ENCODE measurements at places on chromosomes 6 and 20.

DNA sequence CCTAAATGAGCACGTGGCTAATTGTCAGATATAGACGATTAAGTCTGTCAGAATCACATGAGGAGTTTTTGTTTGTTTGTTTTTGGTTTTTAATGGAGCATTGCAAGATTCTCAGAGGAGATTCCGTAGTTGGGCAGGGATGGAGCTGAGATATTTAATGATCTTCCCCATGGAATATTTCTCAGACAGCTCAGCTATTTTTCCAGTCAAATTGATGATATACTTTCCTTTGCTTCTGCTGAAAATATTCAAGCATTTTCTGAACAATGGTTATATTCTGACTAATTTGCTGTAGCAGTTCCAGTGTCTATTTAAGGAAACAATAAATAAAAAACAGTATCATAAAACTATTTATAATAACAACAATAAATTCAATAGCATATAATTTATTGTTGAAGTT, 348.4 kb downstream of the KIF16B start:
- DNase-seq: no peak

- DNase-seq: no peak
Measured at GRCh38 chr6:87431263-87431662, 23.5 kb downstream of the CFAP206 start.

- no peak for DNase-seq
Measured at GRCh38 chr6:11209369-11209768, 23.1 kb downstream of the NEDD9 start.

- no peak for DNase-seq
Measured at GRCh38 chr6:83920017-83920416, 60.5 kb downstream of the CYB5R4 start.

DNA sequence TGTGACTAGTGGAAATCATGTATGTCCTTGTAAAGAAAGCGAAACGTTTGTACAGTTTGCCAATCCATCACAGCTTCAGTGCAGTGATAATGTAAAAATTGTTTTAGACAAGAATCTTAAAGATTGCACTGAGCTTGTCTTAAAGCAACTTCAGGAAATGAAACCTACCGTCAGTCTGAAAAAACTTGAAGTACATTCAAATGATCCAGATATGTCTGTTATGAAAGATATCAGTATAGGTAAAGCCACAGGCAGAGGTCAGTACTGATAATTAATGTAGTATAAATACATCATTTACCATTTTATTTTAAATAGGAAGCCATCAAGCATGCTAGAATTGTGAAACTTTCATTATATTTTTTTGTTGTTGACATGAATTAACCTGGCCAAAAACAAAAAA, 60.9 kb upstream of the SMIM8 start:
- DNase-seq: no peak

- no peak for DNase-seq
Measured at GRCh38 chr20:61835301-61835700, 230.4 kb downstream of the TAF4 start.

GRCh38 chr20:58161192-58161591, 67.3 kb downstream of the ANKRD60 start:
- no peak for DNase-seq

GRCh38 chr20:59320426-59320825, 20.0 kb downstream of the EDN3 start:
- no peak for DNase-seq

- no peak for DNase-seq
Measured at GRCh38 chr6:151436300-151436699, 15.6 kb downstream of the RMND1 start.

GRCh38 chr6:3210024-3210610, 17.3 kb downstream of the TUBB2B start:
- DNase-seq: no peak

DNA sequence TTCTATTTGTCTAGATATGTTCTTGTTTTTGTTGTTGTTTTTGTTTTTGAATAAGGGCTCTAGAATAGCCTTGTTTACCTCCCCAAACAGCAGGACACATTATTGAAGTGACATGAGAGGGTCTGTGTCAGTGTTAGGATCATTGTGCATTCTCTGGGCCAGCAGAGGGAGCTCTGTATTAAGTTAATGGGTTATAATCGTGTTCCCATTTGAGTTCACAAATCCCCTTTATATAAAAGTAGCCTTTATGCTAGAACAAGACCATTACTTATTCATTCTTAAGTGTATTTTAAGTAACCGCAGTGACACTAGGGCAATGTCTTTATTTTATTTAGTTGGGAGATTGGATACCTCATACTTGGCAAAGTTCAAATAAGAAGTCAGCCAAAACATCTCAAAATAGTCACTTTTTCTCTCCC, 44.8 kb downstream of the STK4 start:
- DNase-seq: peak; percentile 24

DNA sequence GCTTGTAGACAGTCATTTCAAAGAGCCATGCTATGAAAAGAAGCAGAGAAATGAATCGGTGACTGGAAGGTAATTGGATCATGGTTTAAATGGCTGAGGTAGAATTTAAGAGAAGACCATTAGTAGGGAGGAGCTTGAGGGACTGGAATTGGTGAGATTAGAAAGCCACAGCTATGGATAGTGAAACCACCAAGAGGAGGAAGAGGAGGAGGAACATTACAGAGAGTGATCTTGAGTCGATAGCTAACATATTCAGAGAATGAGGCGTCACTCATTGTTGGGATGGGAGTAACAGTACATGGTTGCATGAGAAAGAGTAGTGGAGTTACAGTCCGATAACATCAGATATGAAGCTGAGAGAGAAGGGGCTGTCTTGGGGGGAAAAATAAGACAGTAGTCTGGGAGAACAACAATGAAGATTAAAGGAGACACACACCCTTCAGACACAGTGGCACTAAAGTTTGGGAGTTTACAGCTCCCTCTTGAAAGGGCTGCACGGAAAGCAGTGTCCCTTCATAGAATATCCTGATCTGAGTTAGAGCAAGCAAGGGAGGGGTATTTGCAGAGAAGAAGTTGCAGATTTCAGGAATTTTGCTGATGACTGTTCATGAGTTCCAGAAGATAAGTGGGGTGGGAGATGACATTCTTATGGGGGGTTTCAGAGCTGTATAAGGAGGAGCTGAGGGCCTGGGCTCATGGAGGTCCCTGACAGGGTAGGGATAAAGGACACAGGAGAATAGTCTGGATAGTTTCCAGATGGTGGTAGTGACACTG, 15.1 kb upstream of the LAMP5 start:
- DNase-seq: no peak

GRCh38 chr6:32192608-32193039, at the start of gene GPSM3:
TSS of gene GPSM3 (minus strand) at chr6:32192643. CDS start at chr6:32192513, 130 bp downstream.
- DNase-seq: peak; percentile 36

DNA sequence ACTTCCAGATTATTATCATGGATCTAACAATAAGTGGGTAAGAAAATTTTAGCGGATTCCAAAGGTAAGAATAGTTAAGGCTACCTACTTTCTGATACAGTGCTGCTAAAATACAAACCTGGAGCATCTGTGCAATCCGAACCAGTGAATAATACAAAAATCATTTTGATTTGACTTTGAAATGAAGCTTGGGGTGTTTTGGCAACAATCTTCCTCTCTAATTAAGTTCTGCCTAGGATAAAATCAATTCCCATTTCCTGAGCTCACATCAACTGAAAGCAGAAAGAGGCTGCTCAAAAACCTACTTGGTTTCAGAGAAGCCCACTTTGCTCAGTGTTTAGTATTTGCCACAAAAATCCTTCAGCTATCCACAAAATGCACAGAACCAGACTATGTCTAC, 18.7 kb upstream of the SH3BGRL2 start:
- no peak for DNase-seq

GRCh38 chr6:35425284-35425683, 26.9 kb upstream of the FANCE start:
- DNase-seq: no peak

DNA sequence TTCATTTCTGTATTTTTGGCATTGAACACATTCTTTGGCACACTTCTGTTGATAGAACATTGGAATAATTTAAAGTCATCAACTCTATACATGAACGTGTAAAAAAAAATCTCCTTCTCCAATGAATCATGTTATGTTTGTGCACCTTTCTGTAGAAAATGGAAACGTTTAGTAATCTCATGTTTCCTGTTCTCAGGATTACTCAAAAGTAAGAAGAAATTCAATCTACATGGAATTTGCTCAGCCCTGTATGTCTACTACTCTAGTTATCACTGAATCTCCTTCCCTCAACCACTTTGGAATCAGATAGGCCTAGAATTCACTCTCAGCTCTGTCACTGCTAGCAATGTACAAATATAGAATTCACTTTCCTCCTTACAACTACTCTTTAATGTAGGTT, 103.6 kb downstream of the COL21A1 start:
- no peak for DNase-seq

GRCh38 chr6:46795816-46796215, 2.6 kb downstream of the MEP1A start:
- no peak for DNase-seq

- DNase-seq: no peak
Measured at GRCh38 chr20:25009218-25010145, 16.9 kb upstream of the APMAP start.

- DNase-seq: no peak
Measured at GRCh38 chr6:22643780-22644179, 74.4 kb downstream of the HDGFL1 start.

DNA sequence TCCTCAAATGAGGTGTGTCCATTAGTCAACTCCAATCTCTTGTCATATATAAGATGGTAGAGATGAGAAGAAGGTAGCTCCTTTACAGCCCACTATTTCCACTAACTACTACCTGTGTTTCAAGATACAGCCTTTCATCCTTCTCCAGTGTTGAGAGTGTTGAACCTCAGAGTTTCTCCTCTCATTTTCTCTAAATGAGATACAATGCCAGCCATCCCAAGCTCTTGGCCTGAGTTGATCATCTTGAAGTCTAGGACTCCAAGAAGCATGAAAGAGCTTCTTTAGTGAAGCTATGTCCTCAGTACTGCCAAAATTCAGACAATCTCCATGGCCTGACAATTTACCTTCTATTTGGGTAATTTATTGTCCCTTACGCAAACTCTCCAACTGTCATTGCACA, 548 bp upstream of the HLA-DRA start:
- DNase-seq: no peak

GRCh38 chr6:21003780-21004541, 469.7 kb downstream of the CDKAL1 start:
- DNase-seq: no peak

GRCh38 chr20:37362821-37363220, 16.9 kb downstream of the SRC start:
- no peak for DNase-seq

DNA sequence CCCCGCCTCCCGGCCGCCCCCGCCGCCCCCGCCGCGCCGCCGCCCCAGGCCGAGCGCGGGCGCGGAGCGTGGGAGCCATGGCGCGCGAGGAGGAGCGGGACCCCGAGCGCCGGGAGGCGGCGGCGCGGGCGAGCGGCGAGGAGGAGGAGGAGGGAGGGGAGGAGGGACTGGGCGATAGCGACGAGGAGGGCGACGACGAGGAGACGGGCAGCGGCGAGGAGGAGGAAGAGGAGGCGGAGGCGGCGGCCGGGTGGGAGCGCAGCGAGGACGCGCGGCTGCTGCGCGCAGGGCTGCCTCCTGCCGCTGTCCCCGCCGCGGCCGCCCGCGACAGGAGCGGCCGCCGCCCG, at the start of gene SLC24A3:
Gene SLC24A3 (plus strand): TSS at position 174 of the 347 bp plus-strand sequence.
- DNase-seq: no peak

DNA sequence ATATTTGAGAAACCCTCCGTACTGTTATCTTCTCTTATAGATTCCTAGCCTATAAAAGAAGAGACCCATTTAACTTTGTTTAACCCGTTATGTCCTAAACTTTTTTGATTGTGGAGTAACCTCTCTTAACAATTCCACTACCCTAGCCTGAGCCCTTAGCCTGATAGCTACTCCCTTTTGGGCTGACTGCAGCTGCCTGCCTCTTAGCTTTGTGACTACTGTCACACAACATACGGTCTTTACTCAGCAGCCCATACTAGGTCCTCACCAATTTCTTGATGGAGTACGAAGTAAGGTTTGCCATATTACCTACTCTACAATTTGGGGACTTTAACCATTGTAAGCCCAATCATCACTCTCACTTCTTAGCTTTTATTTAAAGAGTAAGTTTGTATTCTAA, 72.7 kb downstream of the QRSL1 start:
- no peak for DNase-seq

DNA sequence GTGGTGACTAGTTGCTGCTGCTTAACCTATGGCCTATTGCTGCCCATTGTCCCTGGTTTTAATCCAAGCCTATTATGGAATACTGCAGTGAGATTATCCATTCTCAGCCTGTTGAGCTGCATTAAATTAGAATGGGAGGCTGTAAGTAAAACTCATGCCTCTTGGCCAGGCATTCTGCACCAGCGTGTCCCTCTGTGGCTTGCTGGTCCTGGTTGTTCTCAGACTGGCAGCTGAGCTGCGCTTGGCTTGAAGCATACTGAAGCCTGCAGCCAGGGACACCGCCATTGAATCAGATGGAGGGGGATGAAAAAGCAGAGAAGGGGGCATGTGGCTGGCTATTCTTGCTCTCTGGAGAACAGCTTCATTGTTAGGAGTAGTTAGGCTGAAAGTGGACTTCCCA, 15.6 kb downstream of the LRRN4 start:
- no peak for DNase-seq

DNA sequence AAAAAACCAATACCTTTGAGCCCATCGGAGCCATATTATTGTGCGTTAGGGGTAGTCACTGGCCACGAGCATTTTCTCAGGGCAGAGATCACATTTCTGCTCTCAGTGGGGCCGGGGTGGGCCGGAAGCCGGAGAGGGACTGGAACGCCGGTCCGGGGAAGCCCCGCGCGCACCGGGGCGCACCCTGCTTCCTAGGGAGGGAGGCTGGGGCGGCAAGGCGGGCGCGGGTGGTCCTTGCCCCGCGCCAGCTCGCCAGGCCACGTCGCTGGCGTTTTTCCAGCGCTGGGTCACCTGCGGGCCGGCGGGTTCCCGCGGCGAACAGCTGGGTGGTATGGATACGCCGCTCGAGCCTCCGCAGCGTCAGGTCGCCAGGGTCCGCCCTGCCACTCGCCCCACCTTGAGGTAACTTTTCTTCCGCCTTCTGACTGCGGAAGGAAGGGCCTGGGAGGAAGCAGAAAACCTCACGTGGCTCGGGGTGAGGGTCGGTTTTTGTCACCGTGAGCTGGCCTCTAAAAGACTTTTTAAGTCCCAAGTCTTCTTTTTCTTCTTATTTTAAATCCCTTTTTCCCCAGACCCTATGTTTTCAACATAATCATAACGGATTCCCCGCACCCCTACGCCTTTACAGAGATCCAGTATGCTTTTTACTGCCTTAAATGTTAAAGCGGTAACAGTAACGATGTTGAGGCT, 2.7 kb upstream of the EEF1A1 start:
- DNase-seq: peak; percentile 83

GRCh38 chr6:21325201-21325856, 268.2 kb upstream of the SOX4 start:
- DNase-seq: no peak

DNA sequence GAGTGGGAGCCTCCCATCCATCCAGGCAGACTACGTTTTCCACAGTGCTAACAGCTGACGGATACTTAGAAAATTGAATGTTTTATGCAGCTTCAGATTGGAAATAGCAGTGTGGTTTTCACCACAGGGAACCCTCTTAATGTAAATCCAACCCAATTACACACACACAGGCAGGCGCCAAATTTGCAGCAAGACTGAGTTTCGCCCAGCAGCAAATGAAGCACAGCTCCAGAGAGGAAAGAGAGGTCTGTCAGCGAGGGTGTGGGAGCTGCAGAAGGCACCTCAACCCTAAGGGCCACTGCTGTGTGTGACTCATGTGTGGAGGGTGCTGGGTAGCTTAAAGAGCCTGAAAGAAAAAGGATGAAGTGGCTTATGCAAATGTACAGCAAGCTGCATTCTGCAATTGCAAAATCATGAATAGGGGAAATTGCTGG, 365.7 kb downstream of the MAFB start:
- no peak for DNase-seq

GRCh38 chr20:37351689-37352607, 6.0 kb downstream of the SRC start:
- DNase-seq: no peak

- DNase-seq: no peak
Measured at GRCh38 chr6:82988930-82989351, 76.7 kb downstream of the UBE3D start.
